ENCODE measurements at places on chromosomes 16 and 17.

GRCh38 chr17:2871205-2871604 lies 75.0 kb downstream of the RAP1GAP2 start:
- no peak for DNase-seq

DNA sequence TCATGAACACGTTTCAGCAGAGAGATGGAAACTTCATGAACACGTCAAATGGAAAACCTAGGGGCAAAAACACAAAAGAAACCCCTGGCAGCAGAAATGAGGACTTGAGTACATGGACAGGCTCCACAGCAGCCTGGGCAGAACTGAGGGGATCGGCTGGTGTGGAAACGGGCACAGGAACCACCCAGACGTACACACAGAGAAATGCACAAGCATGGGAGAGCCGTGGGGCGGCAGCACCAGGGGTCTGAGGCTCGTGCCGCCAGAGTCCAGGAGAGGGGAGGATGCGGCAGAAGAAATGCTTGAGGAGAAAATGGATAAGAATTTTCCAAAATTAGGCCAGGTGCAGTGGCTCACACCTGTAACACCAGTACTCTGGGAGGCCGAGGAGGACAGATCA lies 30.0 kb downstream of the MAP1LC3B start:
- no peak for DNase-seq

GRCh38 chr16:66399031-66399430 lies 28.1 kb upstream of the BEAN1 start:
- DNase-seq = no peak

DNA sequence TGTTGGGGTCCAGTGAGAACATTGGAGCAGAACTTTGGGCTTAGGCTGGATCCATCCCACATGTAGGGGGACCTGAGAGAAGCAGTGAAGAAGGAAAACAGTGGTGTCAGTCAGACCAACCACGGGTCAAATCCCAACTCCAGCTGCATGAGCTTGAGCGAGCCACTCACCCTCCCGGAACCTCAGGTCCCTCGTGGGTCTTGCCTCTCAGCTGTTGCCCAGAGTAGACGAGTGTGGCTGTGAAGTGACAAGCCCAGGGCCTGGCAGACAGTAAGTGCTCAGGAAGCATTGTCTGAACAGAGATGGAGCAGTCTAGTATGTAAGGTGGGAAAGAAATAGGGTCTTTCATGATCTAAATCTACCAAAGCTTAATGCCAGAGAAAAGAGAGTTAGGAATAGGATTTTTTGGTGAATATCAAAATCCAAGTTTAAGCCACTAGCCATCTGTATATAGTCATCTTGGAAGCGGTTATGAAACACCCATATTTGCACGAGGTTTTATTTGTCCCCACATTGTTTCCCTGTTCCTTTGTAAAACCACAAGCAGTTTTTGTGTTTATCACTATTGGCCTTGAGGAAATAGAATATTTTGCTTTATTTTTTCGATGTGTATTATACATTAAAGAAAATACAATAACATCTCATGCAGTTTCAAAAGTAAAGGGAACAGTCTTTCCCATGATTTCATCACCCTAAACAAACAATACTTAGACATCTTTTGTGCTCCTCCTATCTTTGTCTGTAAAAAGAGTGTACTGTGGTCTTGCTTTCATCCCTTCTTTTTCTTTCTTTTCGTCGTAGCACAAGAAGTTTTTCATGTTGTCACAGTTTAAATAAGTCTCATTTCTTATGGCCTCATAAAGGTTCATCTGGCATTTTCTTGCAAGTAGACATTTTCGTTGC lies 112.0 kb downstream of the CLEC16A start:
- DNase-seq = no peak

GRCh38 chr17:82517230-82517865 lies 2.2 kb upstream of the FOXK2 start:
- DNase-seq = no peak

DNA sequence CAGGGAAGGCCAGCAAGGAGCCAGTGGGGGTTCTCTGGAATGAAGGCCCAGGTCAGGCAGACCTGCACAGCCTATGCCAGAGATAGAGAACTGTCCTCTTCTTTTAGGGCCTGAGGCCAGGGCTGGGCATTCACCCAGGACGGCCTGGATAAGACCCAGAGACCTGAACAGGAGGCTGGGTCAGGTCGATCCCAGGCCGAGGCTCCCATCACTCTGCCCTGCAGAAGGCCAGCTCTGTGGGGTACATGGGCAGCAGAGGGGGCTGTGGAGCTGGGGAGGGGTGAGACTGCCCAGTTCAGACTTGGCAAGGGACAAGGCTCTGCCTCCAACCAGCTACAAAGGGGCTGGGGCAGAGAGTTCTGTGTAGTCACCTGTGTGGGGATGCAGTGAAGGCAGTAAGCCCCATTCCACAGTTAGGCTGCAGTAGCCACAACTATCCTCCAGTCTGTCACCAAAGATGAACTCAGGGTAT lies 14.6 kb downstream of the HSD11B2 start:
- no peak for DNase-seq

GRCh38 chr16:27708651-27709050 lies 158.7 kb downstream of the KATNIP start:
- DNase-seq = no peak

GRCh38 chr17:82204831-82205719 lies 7.6 kb downstream of the CCDC57 start:
- no peak for DNase-seq

- no peak for DNase-seq
Measured at GRCh38 chr16:66918355-66918754, 330 bp downstream of the CDH16 start.

DNA sequence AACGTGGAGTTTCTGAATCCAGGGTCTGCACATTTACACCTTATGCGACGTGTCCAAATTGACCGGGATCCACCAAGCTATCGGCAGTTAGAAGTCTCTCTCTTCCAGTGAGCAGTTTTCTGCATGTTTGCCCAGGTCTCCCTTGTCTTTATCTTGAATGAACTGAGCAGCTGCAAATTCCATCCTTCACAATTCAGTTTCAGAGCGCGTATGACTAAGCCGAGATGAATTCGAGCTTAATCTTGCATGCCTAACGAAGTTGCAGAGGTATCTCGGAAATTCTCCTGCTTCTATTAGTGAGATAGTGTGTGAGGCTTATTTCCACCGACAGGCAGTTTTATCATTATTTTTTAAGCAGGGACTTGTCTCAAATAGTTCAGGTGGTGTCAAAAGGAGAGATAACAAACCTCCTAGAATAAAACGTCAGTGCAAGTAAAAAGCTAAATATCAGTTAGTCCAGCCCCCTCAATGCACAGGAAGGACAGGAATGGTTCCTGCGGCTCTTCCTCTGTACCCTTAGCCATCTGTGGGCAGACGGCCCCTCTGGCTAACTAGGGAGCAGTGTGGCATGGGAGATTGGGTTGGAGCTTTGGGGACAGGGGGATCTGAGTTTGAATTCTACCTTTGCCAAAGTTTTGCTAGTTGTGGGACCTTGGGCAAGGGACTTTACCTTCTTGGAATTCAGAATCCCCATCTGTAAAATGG lies 93.0 kb upstream of the GPR139 start:
- DNase-seq = no peak
